ENCODE measurements at places on chromosomes 1 and 21. TPM values are rescaled to one million over a fixed set of nuclear protein-coding genes. Genes with fewer than 3 reads are reported as not detected.

- DNase-seq = no peak
Observed at GRCh38 chr1:202140833-202141232, 3.7 kb downstream of the ARL8A start.

EXO5 gene
- total RNA-seq = 4.7 TPM

- no peak for DNase-seq
Observed at GRCh38 chr1:194347200-194347599, 1160.8 kb upstream of the B3GALT2 start.

- DNase-seq = no peak
Observed at GRCh38 chr1:209230314-209230713, 353.2 kb upstream of the CAMK1G start.

All from cardiac septum (tissue), 1 donor.